ENCODE measurements at places on chromosomes 12 and 14. TPM values are rescaled to one million over a fixed set of nuclear protein-coding genes. Genes with fewer than 3 reads are reported as not detected.
A peak's percentile ranks its signal among the peaks of the same experiment; 100 is the strongest.

GRCh38 chr14:105228562-105228961 lies 19.8 kb upstream of the BTBD6 start:
- no peak for DNase-seq

- peak; percentile 29 for DNase-seq
These were observed at the start of gene RASSF8 for GRCh38 chr12:25958428-25959070. TSS of gene RASSF8 (plus strand) at chr12:25958682. CDS start at chr12:26055344, 96,662 bp downstream.

GRCh38 chr12:50442178-50442908 lies 41.7 kb downstream of the LARP4 start:
- no peak for DNase-seq

DNA sequence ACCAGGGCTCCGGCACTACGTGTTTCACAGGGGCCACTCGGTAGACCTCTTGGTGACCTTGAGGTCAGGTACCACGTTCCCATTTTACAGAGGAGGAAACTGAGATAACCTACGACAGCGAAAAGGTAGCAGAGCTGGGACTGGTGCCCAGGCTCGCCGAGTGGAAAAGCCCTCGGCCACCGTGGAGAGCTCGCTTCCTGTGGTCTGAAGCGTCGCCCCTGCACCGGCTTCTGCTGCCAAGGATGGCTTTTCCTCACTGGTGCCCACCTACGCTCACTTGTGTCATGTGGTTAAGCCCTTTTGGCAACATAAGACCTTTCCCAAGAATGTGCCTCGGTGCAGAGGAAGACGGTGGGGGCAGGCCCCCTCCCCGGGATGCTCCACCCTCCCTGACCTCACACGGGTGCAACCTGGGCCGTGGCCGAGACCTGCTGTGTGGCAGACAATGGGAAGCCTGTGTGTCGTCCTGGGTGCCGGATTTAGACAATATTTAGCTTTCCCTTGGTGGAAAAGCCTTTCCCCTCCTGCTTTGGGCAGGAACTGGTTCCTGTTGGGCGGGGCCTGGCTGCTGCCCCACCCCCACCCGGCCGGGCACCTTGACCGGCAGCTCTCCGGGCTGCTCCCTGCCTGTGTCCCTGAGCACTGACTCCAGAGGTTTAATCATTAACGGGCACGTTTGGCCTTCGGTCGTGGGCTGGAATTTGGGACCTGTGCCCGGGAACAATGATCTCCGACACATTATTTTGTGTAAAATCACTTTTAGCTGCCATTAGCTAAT lies 32.4 kb upstream of the PPP1R13B start:
- peak; percentile 23 for DNase-seq

DNA sequence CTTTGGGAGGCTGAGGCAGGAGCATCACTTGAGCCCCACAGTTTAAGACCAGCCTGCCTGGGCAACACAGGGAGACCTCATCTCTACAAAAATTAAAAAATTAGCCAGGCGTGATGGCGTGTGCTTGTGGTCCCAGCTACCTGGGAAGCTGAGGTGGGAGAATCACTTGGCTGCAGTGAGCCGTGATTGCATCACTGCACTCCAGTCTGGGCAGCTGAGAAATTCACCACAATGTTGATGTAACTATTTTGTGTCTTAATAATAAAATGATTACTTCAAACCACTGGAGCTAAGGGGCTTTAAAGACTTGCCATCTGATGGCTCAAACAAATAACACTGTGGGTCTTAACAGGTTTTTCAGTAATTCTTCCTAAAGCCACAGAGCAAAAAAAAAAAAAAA lies 10.8 kb downstream of the ERH start:
- no peak for DNase-seq

DNA sequence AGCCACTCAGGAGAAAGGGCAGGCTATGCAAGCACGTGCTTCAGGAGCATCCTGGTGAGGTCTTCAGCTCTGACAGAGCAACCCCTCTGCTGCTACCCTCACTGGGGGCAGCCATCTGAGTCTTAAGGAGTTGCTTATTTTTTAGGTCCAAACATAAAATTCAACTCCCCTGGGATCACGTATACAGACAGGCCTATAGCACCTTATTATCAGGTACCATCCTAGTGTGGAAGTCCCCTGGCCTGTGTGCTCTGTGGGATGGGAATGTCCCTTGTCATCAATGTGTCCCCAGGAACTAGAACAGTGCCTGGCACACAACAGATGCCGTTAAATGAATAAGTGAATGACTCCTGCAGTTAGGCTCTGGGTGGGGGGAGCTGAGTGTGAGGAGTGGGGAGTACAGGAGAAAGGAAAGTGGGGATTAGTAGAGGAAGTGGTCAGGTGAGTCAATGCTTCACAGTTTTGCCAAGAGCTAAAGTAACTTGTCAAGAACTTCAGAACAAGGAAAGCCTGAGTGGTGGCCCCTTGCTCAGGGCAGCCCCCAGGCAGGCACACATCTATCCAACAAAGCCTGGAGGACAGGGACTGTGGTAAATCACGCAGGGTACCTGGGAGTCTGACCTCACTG lies 33.5 kb downstream of the DAD1 start:
- peak; percentile 83 for DNase-seq

GRCh38 chr14:80164991-80165721 lies 46.1 kb downstream of the DIO2 start:
- no peak for DNase-seq

DNA sequence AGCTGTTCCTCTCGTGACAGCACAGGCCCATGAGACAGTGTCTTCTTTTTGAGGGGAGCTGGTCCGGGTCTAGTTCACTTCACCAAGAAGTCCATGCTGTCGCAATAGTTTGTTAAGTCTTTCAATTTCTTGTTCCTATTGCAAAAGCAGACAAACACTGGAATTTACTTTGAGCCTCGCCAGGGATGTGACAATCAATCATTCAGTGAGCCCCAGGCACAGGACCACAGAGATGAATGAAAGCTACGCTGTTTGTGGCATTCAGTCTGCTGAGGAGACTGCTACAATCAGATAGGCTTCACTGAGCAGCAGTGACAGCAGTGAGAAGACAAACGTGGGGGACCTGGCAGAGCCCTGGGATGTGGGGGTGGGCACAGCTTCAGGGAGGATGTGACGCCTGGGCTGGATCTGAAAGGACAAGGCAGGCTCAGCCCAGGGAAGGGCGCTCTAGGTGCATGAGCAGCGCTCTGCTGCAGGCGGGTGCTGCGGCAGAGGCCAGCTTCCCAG lies 35.5 kb downstream of the TCTN1 start:
- no peak for DNase-seq

INHBE gene
- total RNA-seq, result 1.7 TPM

PDE3A gene
- not detected for total RNA-seq

AMN1 gene
- 4.1 TPM for total RNA-seq

CELA1 gene
- total RNA-seq, result not detected

SOAT2 gene
- total RNA-seq, result 5.3 TPM

RNF212B gene
- not detected for total RNA-seq

All from activated CD8-positive, alpha-beta T cell treated with anti-CD3 and anti-CD28 coated beads for 36 hours (primary cell).